GM04503 (cell line): ENCODE measurements at places on chromosomes 1 and 21.
A peak's percentile ranks its signal among the peaks of the same experiment; 100 is the strongest.

DNA sequence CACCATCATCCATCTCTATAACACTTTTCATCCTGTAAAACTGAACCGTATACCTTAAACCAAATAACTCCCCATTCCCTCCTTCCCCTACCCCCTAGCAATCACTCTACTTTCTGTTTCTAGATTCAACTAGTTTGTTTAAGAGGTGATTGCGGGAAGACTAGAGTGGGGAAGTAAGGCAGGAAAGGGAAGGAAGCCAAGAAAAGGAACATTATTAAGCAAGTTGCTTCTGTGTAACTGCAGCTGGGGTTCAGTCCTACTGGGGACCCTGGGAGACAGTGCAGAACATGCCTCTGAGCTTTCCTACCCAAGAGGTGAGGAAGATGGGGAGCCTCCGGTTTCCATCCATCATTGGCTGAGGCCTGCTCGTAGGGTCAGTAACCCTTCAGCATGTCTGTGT lies 28.9 kb upstream of the H3-3A start:
- no peak for DNase-seq

GRCh38 chr1:110875216-110875731 lies 2.3 kb downstream of the CD53 start:
- no peak for DNase-seq

GRCh38 chr1:25782608-25783201 lies 17.3 kb upstream of the SELENON start:
- no peak for DNase-seq

DNA sequence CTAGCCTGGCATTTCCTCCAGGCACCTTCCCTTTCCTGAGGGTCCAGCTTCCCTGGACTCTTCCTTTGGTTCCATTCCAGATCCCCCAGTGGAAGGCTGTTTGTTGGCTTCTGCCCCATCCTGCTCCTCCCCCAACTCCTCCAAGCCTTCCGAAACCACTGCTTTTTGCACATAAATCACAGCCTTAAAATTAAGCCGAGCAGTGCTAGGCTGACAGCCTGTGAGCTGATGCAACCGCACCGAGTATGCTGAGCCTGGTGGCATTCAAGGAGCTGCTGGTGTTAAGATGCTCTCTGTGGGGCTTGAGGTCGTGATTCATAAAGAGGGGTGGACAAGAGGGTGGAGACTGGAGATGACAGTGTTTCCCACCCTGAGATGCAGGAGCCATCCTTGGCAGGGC lies 266.6 kb upstream of the C1orf174 start:
- DNase-seq: no peak

GRCh38 chr1:203519053-203519840 lies 25.3 kb downstream of the OPTC start:
- DNase-seq: no peak

GRCh38 chr1:41349361-41350054 lies 11.7 kb upstream of the FOXO6 start:
- no peak for DNase-seq

- no peak for DNase-seq
Observed at GRCh38 chr1:3410142-3410925, 44.1 kb upstream of the ARHGEF16 start.

GRCh38 chr1:178066908-178067614 lies 26.8 kb upstream of the RASAL2 start:
- DNase-seq: no peak

DNA sequence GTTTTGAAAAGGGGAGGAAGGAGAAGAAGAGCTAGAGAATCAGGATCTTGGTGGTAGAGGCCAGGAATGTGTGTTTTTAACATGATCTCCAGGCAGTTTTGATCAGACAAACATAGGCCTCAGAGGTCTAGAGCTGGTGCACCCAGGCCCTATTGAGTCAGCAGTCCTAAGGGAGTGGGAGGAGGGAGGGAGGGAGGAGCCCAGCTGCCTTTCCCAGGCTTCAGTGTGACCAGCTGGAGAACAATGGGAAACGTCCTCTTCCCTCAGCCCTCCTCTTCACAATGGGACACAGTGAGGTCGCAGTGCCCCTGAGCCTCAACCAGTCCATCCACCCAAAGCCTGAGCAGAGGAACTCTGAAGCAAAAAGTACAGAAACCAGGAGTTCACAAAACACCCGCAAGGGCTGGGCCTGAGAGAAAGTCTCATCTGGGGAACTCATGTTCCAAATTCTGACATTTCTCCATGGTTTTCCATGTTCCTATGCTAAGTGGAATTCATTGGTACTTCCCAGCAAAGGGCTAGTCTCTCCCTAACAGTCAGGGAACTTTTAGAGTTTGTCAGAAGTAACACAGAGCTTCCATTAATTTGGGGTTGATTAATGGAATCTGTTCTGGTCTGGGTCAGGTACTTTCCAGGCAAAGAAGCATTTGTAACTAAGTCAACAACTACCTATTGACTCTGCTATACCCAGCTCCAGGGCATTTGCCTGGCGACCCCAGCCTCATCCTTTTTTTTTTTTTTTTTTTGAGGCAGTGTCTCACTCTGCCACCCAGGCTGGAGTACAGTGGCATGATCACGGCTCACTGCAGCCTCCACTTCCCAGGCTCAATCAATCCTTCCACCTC lies 37.5 kb downstream of the ELAPOR1 start:
- DNase-seq: peak; percentile 37

DNA sequence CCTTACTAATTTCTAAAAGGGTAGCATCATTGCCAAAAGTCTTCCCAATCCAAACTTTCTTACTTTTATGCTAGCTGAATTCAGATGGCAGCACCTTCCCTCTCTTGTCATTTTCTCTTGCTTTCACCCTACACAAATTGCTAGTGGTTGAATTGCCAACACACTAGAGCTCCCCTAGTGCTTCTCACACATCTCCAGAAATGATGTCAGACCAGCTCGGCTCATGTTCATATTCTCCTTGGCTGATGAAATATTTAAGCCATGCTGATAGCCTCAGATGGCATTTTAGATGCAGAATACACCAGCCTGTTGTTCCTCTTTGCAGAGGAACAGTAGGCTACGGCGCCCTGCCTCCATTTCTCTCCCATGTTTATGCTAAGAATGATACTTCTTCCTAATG lies 256.9 kb downstream of the PTBP2 start:
- no peak for DNase-seq
